DMS79 treated with DMSO at 0.1 percent for 48 hours (cell line): ENCODE measurements at places on chromosomes 3 and 15.

GRCh38 chr15:56174649-56175048 lies 69.0 kb downstream of the RFX7 start:
- no peak for DNase-seq

- no peak for DNase-seq
Observed at GRCh38 chr15:82398785-82399184, 30.8 kb upstream of the GOLGA6L9 start.

- DNase-seq = no peak
Observed at GRCh38 chr3:69178838-69179739, 56.7 kb upstream of the LMOD3 start.

DNA sequence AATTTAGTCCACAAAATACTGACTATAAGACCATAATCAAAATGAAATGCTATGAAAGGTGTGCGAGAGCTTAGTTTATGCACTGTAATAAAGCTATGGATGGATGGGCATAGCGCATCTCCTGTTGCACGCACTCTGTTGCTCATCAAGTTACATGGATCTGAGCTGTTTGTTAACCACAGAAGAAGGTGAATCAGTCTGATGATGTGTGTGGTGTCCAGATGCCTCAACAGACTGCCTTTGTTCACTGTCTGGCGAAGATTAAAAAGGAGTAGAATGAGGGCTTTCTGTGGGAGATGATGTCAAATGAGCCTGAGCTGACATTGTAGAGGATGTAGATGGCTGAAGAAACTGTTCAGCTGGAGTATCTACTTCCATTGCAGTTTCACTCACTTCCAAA lies 36.1 kb downstream of the NSMCE3 start:
- no peak for DNase-seq

DNA sequence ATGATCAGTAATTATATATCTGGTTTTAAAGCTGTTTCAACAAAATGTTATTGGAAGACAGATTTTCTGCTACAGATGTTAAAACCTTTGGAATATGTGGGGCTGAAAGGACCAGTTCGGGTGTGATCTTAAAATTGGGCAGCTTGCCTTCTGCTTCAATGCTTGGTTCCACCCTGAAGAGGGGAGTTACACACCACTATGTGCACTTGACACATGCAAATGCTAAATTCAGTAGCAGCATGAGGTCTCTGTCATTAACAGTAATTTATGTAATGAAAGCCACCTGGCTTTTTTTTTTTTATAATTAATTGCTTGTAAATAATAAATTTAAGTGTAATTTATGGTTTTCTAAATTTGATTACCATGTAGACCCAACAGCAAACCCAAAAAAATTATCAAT lies 24.6 kb downstream of the CDIN1 start:
- DNase-seq = peak; percentile 29
